ENCODE measurements at places on chromosomes 3 and 15. TPM values are rescaled to one million over a fixed set of nuclear protein-coding genes. Genes with fewer than 3 reads are reported as not detected.

TNNC1 gene
- total RNA-seq = 1.4 TPM

CLSTN2 gene
- total RNA-seq = 0.06 TPM

CELF6 gene
- total RNA-seq = 0.15 TPM

IQCH gene
- total RNA-seq = 3.0 TPM

OR5K2 gene
- not detected for total RNA-seq

USF3 gene
- total RNA-seq = 2.7 TPM

EPHB1 gene
- total RNA-seq = not detected

PLSCR5 gene
- not detected for total RNA-seq

IL16 gene
- total RNA-seq = not detected

THAP10 gene
- 6.7 TPM for total RNA-seq

LTK gene
- total RNA-seq = 0.06 TPM

HTR3E gene
- not detected for total RNA-seq

PRTG gene
- 12.5 TPM for total RNA-seq

NEO1 gene
- total RNA-seq = 37.7 TPM

XIRP1 gene
- total RNA-seq = 0.07 TPM

SUSD5 gene
- total RNA-seq = 3.8 TPM

USP8 gene
- total RNA-seq = 48.9 TPM

LRRC31 gene
- total RNA-seq = not detected

SAMD7 gene
- total RNA-seq = not detected

TRAT1 gene
- total RNA-seq = not detected

GXYLT2 gene
- 1.5 TPM for total RNA-seq

FBXL22 gene
- 0.30 TPM for total RNA-seq

SH2D7 gene
- not detected for total RNA-seq

RHOV gene
- 5.3 TPM for total RNA-seq

CCDC39 gene
- not detected for total RNA-seq

ANKRD28 gene
- total RNA-seq = 51.5 TPM

SNTN gene
- not detected for total RNA-seq

ITPKA gene
- total RNA-seq = 1.4 TPM

CRYGS gene
- total RNA-seq = 0.57 TPM

PATL2 gene
- total RNA-seq = 0.33 TPM

IQCF5 gene
- not detected for total RNA-seq

PEAK1 gene
- 12.6 TPM for total RNA-seq

FOXB1 gene
- total RNA-seq = not detected

TMCO5A gene
- not detected for total RNA-seq

ARGFX gene
- total RNA-seq = not detected

ALG1L2 gene
- total RNA-seq = not detected

SEC62 gene
- total RNA-seq = 128 TPM

CCR9 gene
- total RNA-seq = not detected

ACKR2 gene
- not detected for total RNA-seq

EXD1 gene
- total RNA-seq = not detected

CLRN1 gene
- not detected for total RNA-seq
